Skin of body (tissue), 3 donors: ENCODE measurements at places on chromosomes 5 and 9. TPM values are rescaled to one million over a fixed set of nuclear protein-coding genes. Genes with fewer than 3 reads are reported as not detected.

DNA sequence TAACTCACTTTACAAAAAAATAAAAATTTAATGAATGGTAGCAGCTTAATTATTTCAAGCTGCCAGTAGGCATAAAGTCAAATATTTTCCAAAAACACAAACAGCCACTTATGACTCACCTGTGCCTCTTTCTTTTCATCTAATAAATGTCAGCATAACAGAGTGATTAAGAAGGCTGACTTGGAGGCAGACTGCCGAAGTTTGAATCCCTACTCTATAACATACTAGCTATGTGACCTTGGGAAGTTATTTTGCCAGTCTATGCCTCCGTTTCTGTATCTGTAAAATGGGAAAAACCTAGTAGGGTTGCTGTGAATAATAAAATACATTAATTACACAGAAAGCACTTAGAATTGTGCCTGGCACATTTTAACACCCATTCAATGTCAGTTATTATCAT is 33.8 kb downstream of the FANCC start:
- DNase-seq: no peak

DNA sequence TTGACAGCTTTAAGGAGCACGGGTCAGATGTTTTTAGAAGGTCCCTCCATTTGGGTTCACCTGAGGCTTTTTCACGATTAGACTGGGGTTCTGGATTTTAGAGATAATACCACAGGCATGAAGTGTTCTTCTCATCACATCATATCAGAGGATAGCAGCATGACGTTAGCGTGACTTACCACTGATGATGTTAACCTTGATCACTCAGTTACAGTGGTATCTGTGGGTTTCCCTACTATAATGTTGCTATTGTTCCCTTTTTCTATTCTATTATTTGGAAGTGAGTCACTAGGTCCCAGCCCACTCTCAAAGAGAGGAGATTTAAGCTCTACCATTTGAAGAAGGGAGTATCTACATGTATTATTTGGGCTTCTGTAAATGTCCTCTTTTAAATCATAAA is 300.0 kb downstream of the MAST4 start:
- no peak for DNase-seq

GRCh38 chr9:93010704-93011103 is 47.8 kb upstream of the SUSD3 start:
- no peak for DNase-seq

- DNase-seq: no peak
These were observed 447.3 kb upstream of the ARRDC3 start for GRCh38 chr5:91830361-91830953.

DNA sequence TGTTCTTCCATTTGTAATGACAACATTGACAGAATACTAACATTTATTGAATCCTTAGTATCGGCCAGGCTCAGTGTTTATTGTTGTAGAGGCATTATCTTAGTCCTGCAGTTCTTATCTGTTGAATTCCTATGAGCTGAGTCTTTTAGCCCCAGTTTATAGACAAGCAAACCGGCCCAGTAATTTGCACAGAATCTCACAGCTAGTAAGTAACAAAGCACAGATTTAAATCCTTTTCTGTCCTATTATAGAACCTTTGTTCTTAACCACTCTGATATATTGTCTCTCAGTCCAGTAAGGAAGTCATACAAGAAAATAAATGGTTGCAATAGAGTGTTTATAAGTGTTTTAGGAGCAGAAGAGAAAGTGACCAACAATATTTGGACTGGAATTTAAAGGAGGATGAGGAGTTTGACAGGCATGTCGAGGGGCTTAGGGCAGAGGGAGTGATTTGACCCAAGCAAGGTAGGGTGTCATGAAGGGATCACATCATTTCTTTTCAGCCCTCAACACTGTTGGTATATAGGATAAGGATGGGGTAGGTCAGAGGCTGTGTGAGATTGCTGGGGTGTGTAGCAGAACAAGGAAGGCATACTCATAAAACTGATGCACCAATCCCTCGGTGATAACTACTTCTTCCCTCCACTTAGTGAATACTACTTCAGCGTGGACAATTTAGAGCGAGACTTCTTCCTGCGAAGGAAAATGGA is 39.5 kb downstream of the LARP1 start:
- DNase-seq: no peak

DNA sequence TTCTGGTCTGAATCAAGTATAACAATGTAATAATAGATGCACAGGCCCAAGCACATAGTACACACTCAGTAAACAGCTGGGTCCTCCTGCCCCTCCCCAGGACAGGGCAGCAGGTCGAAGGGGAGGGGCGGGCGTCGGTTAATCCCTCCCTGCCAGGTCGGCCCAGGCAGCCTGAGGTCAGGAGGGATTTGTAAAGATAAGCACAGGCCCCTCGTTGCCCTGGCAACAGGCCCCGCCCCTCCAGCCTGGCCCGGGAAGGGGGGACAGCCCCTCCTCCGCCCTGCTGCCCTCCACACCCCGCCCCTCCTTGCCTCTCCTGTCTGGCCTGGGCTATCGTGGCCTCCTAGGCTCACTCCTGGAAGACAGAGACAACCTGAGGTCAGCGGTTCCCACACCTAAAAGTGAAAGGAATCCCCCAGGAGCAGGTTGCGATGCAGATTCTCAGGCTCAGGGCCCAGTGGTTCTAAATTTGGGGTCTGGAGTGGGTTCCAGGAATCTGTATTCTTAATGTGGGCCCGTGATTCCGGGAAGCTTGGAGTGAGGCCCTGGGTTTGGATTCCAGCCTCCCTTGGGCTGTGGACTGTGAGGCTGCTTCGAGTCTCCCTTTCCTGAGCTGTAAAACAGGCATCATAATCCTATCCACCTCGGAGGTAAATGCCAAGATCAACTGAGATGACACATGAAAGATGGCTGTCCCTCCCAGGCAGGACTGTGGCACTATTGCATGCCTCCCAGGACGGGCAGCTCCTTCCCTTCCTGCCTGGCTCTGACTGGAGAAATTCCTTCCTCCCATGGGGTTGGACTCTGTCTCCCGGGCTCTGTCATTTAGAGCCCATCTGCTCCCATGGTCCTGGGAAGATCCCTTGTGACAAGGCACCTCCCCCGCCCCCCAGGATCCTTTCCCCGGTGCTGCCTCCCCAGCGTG is 4.4 kb downstream of the CRB2 start:
- no peak for DNase-seq

GRCh38 chr5:159553792-159554191 is 223.5 kb upstream of the IL12B start:
- no peak for DNase-seq

- DNase-seq: no peak
These were observed 41.1 kb downstream of the PCSK1 start for GRCh38 chr5:96391921-96392320.

GRCh38 chr9:4152101-4152600 is 147.7 kb downstream of the GLIS3 start:
- no peak for DNase-seq

- no peak for DNase-seq
These were observed 44.0 kb upstream of the NCS1 start for GRCh38 chr9:130128251-130128650.

DNA sequence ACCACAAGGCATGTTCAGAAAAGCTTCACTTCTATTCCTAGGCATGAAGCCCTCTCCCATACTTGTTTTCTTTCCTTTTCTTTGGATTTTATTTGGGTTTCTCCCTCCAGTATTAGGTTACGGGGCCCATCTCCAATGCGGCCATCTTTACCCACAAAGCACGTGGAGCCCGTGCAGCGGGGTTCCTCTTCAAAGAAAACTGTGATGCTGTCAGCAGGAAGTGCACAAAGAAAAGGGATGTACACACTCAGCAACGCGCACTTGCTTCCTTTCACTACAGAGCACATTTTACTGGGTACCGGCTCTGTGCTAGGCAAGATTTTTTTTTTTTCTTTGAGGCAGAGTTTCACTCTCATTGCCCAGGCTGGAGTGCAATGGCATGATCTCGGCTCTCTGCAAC is 106.6 kb downstream of the COL23A1 start:
- no peak for DNase-seq

DNA sequence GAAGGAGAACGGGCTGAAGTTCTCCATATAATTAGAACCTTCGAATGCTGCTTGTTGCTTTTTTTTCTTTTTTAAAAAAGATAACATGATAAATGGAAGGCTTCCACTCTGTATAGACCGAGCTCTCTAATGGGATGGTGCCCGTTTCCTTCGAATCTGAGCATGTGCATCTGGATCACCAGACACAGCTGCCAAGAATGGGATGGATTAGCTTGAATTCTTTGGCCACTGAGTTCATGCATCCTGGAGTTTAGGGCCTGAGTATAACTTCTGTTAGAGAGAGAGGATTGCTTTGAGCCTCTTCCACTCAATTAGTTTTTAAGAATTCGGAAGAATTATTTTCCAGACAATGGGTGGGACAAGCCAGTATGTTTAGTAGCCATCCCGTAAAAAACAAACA is 93.7 kb upstream of the GDNF start:
- no peak for DNase-seq

- no peak for DNase-seq
These were observed 15.1 kb upstream of the LCP2 start for GRCh38 chr5:170312666-170313065.

- no peak for DNase-seq
These were observed 3.8 kb upstream of the ZDHHC12 start for GRCh38 chr9:128727640-128728248.

DNA sequence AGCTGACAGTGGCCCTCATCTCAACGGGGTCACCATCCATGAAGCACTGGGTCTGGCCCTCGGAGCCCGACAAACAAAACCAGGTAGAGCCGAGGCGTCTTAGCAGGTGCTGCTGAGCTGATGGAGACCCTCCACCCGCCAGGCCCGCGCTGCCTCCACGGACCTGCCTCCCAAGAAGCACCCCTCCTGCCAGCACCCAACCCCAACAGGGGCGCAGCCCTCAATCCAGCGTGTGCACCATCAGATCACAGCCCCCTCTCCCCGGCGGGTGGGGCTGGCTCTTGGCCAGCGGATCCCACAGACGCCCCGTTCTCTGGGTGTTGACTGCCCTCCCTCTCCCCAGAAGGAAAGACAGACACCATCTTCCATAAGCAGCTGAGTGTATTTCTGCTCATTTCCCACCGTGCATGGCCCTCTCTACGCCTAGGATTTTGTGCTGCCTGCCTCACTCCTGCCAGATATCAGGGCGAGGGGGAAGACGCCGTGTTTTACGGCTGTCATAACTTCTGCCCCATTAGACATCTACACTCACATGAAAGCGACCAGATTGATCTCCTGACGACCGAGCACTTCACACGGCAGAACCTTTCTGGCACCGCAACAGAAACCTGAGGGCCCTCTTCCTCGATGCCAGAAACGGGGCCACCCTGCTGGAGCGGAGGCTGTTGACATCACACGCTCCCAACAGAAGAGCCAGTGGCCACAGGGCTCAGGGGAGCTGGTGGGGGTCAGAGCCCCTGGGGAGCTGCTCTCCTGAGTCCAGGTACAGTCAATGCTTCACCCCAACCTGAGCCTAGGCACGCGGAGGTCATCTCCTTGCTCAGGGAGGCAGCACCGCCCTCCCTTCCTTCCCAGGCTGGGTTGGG is 12.4 kb downstream of the NACC2 start:
- no peak for DNase-seq

- no peak for DNase-seq
These were observed 41.9 kb downstream of the LURAP1L start for GRCh38 chr9:12816656-12817101.

DNA sequence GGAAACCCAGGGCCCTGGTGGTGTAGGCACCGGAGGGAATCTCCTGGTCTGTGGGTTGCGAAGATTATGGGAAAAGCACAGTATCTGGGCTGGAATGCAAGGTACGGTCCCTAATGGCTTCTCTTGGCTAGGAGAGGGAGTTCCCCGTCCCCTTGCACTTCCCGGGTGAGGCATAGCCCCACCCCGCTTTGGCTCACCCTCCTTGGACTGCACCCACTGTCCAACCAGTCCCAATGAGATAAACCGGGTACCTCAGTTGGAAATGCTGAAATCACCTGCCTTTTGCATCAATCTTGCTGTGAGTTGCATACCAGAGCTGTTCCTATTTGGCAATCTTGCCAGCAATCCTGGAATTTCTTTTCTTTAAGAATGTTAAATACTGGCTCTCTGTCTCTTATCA is 1429.1 kb downstream of the MAT2B start:
- no peak for DNase-seq

DNA sequence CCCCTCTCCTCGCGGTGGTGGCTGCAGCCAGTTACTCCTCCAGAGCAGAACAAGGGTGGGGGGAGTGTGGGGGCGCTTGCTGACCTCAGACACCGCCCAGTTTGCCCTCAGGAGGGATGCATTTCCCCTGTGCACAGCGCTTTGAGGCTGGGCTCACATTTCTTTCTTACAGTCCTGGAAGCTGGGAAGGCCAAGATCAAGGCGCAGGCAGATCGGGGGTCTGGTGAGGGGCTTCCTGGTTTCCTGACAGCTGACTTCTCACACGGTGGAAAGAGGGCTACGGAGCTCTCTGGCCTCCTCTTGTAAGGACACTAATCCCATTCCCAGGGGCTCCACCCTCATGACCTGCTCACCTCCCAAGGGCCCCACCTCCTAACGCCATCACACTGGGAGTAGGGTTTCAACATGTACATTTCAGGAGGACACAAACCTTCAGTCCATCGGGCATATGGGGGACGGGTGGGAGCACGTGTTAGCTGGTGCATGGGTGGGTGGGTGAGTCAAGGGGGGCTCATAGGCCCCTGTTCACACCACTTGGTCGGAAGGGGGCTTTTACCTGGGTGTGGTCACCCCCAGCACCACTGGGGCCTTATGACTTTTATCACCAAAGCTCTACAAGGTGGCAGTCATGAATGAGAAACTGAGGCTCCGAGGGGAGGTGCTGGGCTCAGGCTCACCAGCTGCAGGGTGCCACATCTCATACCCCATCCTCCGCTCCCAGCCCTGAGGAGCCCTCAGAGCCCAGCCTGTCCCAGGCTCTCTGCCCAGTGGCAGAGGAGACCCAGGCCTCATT is 7.7 kb upstream of the SCGB3A1 start:
- DNase-seq: no peak

The LRRC26 gene
- total RNA-seq: not detected

The MPDZ gene
- total RNA-seq: 47.2 TPM

The GABRA1 gene
- total RNA-seq: not detected

The ANKRD55 gene
- 0.30 TPM for total RNA-seq

The SPATA31C1 gene
- not detected for total RNA-seq

The ZER1 gene
- 18.1 TPM for total RNA-seq

The ANKRD33B gene
- total RNA-seq: 7.4 TPM

The FOXI1 gene
- total RNA-seq: 0.10 TPM

The IL13 gene
- 0.10 TPM for total RNA-seq

The PCDHA4 gene
- total RNA-seq: 0.30 TPM

The RORB gene
- total RNA-seq: 0.39 TPM

The CNTFR gene
- total RNA-seq: 7.5 TPM

The SNCAIP gene
- total RNA-seq: 12.5 TPM
